ENCODE measurements at places on chromosomes 5 and 9.

DNA sequence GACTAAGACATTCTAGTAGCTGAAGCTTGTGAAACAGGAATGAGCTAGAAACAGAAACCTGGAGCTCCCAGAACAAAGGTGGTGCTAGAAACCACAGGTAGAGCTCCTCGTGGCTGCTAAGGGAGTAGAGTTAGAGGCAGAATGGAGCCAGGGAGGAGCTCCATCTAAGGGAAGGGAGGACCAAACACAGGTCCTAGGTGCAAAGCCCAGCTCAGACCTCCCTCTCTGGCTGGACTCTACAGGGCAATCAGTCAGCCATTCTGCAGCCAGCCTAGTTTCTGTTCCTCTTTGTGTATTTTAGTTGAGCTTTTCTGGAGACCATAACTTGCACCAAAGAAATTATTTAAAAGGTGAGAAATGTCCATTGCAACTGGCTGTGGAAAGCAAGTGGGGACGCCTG is 70.4 kb downstream of the CRB2 start:
- DNase-seq: no peak

GRCh38 chr9:97985058-97985861 is 2.1 kb downstream of the ANP32B start:
- peak; percentile 17 for DNase-seq

DNA sequence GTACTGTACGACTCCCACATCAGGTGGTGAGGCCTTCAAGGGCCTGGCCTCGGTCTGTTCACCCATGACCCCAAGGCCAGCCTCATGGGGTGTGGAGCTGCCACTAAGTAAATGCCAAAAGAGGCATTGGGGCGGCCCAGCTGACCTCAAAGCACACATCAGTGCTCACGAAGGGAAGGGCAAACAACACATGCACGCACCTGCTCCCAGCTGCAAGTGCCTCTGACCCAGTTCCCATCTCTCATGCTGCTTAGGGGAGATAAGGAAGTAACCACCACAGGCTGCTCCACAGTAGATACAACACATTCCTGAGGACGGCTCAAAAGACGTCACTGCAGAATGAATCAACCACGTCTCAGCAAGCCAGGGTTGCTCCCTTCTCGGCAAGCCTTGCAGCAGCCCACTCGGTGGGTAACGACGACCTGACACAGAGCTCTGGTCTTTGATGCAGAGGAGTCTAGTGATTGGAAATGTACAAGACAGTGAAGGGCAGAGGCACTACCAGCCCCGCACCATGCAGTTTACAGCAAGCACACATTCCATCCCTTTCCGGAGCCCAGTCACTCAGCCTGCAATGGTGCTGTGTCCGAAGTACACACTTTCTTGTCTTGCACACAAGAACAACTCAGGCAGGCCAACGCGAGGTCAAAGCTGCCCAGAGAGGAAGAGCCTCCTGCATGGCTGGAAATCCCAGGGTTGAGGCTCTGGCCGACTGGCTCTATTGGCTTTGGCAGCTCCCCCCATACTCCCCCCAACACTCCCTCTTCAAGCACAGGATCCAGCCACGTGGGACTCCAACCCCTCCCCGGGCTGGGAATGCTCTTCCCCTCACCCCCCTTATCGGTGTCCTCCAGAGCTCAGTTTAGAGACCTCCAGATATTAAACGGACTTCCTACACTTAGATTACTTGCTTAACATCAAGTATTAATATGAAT is 31.8 kb downstream of the FABP6 start:
- no peak for DNase-seq

DNA sequence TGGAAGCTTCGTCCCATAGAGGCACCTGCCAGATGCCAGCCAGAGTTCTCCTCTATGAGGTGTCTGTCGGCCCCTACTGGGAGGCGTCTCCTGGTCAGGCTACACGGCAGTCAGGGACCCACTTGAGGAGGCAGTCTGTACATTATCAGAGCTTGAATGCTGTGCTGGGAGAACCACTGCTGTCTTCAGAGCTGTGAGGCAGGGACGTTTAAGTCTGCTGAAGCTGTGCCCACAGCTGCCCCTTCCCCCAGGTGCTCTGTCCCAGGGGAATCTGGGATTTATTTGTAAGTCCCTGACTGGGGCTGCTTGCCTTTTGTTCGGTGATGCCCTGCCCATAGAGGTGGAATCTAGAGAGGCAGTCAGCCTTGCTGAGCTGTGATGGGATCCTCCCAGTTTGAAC is 70.8 kb downstream of the NDUFS4 start:
- no peak for DNase-seq

- DNase-seq: no peak
These were observed 5.6 kb upstream of the SPARC start for GRCh38 chr5:151692312-151692711.

- DNase-seq: no peak
These were observed 331.0 kb downstream of the ADAMTS6 start for GRCh38 chr5:65150599-65151304.
